ENCODE measurements at places on chromosomes 13 and 19.

DNA sequence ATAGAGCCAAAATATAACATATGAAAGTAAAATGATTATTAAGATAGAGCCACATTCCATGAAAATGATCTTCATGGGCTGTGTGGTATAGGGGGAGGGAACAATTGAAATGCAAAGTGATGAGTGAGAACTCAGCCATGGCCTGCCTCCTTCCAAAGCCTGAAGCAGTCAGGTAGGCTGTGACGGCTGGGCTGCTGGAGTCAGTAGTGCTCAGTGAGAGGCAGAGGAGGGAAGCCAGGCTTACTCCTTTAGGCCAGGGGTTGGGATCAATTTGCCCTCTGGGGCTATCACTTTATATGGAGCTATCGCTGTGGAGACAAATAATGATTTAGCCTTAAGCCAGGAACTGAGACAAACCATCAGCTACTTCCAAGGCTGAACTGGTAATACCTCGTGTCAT lies 654.9 kb downstream of the FGF9 start:
- no peak for DNase-seq

- no peak for DNase-seq
Observed at GRCh38 chr13:105139048-105139379, 1396.4 kb downstream of the EFNB2 start.

- DNase-seq, result no peak
Observed at GRCh38 chr13:94311893-94312292, 167.6 kb downstream of the DCT start.

- DNase-seq, result no peak
Observed at GRCh38 chr19:34274827-34275625, 20.7 kb downstream of the GARRE1 start.

GRCh38 chr19:2273356-2274184 lies 8.4 kb downstream of the PEAK3 start:
- DNase-seq, result peak; percentile 38

- DNase-seq, result no peak
Observed at GRCh38 chr19:44529536-44529935, at the start of gene CEACAM20. TSS of gene CEACAM20 (minus strand) at chr19:44529675. CDS start at chr19:44529509, 166 bp downstream.

DNA sequence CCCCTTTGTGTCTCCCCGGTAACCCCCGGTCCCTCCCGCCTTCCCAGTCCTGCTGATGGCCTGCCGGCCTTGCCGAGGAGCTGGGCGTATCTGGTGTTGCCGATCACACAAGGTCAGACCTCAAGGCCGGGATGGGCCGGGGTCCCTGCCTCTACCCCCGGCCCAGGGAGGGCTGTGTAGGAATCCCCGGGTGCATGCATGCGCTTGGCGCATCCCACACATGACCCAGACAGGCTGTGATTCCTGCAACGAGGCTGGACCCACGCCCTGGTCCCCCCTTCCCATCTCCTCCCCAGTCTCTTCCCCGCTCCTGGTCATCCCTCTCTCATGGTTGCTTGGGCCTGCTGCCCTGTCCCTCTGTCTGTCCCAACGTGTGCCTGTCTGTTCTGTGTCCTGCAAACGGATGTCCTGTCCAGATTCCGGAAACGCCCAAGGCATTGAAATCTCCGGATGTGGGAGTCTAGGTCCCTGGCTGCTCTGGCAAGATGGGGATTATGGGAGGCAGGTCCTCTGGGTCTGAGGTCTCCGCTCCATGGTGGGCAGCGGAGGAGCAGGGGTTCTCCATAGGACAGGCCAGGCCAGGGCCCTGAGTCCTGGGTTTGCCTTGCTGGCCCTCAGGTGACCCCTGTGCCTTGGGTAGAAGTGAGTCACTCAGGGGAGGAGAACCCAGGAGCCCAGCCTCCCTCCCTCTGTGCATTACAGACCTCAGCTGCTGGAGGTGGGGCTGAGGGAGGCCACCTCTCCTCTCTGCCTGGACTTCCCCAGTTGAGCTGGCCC lies 1.6 kb downstream of the PKN1 start:
- DNase-seq, result no peak

DNA sequence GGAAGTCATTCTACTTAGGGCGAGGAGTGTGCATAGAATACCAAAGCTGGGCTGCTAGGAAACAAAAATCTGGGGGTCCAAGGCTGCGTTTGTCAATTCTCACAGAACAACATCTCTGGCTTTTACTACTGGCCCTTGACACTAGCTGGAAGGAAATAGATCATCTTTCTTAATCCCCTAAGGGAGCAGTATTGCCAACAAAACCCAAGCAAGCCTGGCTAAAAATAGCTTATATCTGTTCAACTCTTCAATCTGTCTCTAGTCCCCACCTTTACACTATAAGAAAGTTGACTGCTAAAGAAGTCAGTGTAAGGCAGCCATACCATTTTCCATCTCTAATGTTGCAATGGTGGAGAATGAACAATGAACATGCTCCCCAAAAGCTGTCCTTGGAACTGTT lies 107.8 kb upstream of the SPRY2 start:
- no peak for DNase-seq

DNA sequence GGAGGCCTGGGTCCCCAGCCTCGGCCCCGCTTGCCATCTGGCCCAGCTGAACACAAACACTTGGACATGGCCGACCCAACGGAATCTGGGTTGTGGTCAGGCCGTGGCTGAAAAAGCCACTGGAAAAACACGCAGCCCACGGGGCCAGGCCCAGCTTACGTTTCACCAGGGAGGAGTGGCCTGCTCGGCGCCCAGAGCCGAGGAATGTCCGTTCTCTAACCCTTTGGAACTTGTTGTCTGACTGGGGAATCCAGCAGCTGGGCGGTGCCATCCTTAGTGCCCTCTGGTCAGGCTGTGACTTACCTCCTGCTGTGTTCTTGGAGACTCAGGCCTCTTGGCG lies 13.8 kb downstream of the CILP2 start:
- DNase-seq, result no peak

DNA sequence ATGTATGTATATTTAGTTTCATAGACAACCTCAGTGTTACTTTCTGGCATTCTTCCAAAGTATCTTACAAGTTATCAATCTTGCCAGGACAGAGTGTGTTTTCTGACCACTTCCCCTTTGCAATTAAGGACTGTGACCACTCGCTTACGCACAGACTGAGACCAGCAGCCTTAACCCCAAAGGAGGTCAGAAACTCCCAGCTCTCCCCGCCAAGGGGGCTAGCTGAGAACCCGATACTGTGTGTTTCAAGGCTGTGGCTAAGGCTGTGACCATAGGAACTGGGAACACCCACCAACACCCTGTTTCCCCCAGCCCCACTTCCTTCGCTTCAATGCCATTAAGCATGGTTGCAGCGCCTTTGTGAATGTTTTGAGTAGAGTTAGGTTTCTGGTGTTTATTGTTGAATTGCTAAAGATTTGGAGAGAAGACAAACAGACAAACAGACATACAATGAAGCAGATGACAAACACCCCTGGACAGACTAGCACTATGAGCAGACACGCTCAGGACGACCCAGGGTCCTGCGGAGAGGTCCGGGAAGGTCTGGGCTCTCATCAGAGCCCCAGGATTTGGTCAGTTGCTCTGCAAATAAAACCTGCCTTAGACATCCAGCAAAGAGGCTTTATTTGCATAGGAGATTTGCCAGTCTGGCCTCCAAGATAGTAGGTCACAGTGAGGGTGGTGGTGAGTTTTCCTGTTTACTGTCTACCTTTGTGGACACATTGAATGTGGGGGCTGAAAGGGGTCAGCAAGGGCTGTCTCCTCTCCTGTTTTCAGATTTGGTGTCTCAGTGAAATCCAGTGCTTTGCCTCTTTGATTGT lies 25.0 kb upstream of the TNFSF11 start:
- no peak for DNase-seq

GRCh38 chr13:75425216-75426009 lies 56.6 kb downstream of the TBC1D4 start:
- DNase-seq, result no peak

DNA sequence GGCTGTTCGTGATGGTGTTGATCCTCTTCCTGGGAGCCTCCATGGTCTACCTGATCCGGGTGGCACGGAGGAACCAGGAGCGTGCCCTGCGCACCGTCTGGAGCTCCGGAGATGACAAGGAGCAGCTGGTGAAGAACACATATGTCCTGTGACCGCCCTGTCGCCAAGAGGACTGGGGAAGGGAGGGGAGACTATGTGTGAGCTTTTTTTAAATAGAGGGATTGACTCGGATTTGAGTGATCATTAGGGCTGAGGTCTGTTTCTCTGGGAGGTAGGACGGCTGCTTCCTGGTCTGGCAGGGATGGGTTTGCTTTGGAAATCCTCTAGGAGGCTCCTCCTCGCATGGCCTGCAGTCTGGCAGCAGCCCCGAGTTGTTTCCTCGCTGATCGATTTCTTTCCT lies 12.2 kb upstream of the C19orf33 start:
- no peak for DNase-seq

- DNase-seq, result no peak
Observed at GRCh38 chr13:50106559-50106958, 91.3 kb downstream of the KCNRG start.

DNA sequence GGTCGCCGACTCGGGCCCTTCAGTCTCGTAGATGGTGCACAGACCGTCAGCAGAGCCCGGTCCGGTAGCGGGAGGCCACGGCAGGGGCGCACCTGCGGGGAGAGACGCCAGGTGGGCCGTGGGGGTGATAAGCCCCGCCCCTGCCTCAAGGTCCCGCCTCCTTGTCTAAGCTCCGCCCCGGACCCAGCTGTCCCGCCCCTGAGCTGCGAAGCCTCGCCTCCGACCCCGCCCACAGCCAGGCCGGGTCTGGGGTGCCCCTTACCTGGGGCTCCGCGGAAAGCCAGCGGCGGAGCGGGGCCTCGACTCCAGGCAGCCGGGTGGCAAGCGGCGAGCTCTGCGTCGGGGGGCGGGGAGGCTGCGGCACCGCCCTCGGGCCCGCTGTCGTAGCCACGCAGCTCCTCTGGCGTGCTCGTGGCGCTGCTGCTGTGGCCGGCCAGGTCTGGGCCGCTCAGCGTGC lies 4.7 kb downstream of the PRR36 start:
- DNase-seq, result no peak

- DNase-seq, result no peak
Observed at GRCh38 chr13:22031702-22032286, 360.9 kb downstream of the FGF9 start.

DNA sequence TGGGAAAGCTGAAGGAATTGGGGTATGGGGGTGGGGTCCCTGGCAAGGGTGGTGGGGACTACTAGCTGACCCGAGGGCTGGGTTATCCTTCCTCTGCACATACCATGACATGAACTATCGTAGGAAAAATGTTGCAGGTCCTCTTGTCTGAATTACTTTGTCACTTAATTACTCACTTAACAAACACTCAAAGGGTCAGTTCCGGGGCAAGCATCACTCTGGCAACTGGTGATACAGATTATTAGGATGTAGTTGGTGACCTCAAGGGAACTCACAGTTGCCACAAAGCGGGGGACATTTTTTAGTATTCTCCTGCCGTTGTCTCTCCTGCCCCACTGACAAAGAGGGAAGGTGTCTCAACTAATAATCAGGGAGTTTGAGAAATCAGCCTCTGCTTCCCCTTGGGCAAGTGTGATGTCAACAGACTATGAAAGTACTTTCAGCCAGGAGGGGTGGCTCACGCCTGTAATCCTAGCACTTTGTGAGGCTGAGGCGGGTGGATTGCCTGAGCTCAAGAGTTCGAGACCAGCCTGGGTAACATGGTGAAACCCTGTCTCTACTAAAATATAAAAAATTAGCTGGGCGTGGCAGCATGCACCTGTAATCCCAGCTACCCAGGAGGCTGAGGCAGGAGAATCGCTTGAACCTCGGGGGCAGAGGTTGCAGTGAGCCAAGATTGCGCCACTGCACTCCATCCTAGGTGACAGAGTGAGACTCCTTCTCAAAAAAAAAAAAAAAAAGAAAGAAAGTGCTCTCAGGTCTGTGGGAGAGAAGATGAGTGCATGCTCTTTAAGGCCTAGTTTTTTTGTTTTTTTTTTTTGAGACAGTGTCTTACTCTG lies 10.3 kb downstream of the DNAJB1 start:
- DNase-seq, result no peak

GRCh38 chr13:113267642-113268405 lies 29.2 kb upstream of the LAMP1 start:
- DNase-seq, result no peak

DNA sequence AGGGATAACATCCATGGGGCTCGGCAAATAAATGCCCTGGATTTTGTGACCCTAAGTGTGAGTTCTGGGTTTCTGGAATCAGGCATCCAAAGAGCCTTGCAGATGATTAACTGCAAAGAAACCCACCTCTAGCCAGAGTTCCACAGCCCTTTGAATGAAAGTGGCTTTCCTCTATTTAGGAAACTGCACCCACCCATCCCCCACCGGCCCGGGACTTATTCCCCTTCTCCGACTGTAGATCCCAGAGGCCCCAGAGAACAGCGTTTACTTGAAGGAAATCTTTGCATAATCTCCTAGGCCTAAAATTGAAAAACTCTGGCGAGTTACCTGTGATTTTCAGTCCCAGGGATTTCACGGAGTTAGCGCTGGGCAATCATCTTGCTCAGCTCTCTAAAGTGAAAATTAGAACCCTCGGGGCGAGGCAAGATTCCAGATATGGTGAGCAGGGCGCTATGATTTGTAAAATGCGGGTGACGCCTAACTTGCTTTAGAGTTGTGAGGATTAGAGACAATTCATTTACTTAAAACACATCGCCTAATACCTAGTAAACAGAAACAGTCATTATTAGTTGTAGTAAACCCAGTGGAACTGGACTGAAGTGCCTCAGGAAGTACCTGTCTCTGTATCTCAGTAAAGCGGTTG lies 9.4 kb downstream of the URAD start:
- no peak for DNase-seq

- no peak for DNase-seq
Observed at GRCh38 chr13:53074114-53074513, 45.5 kb downstream of the OLFM4 start.

- no peak for DNase-seq
Observed at GRCh38 chr19:38727868-38728660, 16.2 kb downstream of the CAPN12 start.

GRCh38 chr19:39045506-39045905 lies 13.2 kb upstream of the FBXO27 start:
- no peak for DNase-seq

DNA sequence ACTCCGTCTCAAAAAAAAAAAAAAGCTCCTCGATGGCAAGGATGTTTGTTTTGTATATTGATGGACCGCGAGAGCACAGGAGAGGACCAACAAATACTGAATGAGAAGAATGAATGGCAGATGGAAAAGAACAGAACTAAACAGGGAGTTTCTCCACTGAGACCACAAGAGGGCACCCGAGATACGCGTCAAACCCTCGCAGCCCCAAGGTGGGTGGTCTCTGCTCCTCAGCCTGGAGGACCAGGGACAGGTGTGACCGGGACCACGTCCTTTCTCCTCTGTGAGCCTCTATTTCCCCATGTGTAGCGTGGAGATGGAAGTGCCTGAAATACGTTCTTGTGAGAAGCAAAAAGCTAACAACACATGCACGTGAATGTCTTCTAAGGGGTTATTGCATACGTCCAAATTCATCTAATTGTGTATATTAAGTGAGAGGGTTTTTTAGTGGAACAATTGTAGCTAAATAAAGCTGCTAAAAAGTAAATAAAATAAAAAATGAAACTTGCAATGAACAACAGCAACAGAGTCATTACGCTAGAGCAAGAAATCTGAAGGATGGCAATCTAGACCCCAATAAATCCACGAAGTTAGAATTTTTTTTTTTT lies 8.3 kb upstream of the CDC42EP5 start:
- DNase-seq, result peak; percentile 39

GRCh38 chr13:26037302-26037701 lies 14.5 kb downstream of the SHISA2 start:
- DNase-seq, result no peak

GRCh38 chr13:73671732-73672131 lies 462.5 kb downstream of the KLF12 start:
- no peak for DNase-seq

GRCh38 chr13:40439928-40440327 lies 226.5 kb downstream of the FOXO1 start:
- DNase-seq, result no peak

- peak; percentile 16 for DNase-seq
Observed at GRCh38 chr13:26872525-26873385, 112.2 kb upstream of the GPR12 start.

All from DMS153 (cell line).